ENCODE measurements at places on chromosomes 4 and X. TPM values are rescaled to one million over a fixed set of nuclear protein-coding genes. Genes with fewer than 3 reads are reported as not detected.
A peak's percentile ranks its signal among the peaks of the same experiment; 100 is the strongest.

GRCh38 chr4:172758586-172759340, 409.8 kb upstream of the GALNT7 start:
- no peak for DNase-seq

PABPC1L2A gene
- not detected for polyA plus RNA-seq

DNA sequence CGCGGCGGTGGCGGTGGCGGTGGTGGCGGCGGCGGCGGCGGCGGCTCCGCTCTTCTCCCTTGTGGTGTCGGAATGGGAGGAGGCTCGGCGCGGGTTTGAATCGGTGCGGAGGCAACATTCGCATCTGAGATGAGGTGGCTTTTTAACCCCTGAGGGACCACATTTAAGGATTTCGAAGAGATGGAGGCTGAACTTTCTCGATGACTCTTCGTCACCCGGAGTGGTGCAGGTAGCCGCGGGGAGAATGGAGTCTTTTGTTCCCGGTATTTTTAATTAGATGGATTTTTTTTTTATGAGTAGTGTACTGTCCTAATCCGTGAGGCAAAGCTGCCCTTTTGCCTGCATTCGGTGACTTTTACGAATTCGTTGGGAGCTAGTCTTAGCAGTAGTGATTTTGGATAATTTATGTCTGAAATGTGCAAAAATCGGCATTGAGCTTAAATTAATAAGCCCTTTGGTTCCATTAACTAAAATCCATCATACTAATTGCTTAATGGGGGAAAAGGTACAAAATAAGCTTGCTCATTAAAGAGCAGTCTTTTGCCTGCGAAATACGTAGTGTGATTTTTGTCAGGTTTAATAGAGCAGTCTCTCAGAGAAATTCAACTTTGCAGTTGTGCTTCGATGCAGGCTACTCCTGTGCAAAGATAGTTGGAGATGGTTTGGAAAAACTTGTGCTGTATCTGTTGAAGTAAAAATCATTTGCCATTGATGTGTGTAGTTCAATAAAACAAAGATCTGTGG, 206.2 kb downstream of the TENM3 start:
- DNase-seq, result no peak

STAP1 gene
- 0.49 TPM for polyA plus RNA-seq

ADGRL3 gene
- polyA plus RNA-seq, result 28.1 TPM

GRCh38 chrX:11393949-11394654, 100.9 kb downstream of the AMELX start:
- DNase-seq, result no peak

TNIP3 gene
- polyA plus RNA-seq, result 2.0 TPM

AMELX gene
- not detected for polyA plus RNA-seq

GRCh38 chr4:114811564-114812301, 213.1 kb downstream of the UGT8 start:
- DNase-seq, result peak; percentile 38

- no peak for DNase-seq
These were observed 2277.5 kb downstream of the ARAP2 start for GRCh38 chr4:33966808-33967207.

GRCh38 chrX:123256378-123256777, 72.3 kb downstream of the GRIA3 start:
- DNase-seq, result no peak

- no peak for DNase-seq
These were observed 10.5 kb downstream of the RBMX start for GRCh38 chrX:136870064-136870463.

GRCh38 chr4:6268650-6269615, 717 bp upstream of the WFS1 start:
- DNase-seq, result no peak

GRCh38 chr4:183960046-183960420, 54.9 kb downstream of the STOX2 start:
- peak; percentile 69 for DNase-seq

GPRIN3 gene
- polyA plus RNA-seq, result 6.6 TPM

CSAG2 gene
- polyA plus RNA-seq, result not detected

SORCS2 gene
- polyA plus RNA-seq, result 6.7 TPM

RBMX gene
- polyA plus RNA-seq, result 412 TPM

GRCh38 chrX:69285881-69286564, 120.8 kb upstream of the PJA1 start:
- no peak for DNase-seq

ARHGAP24 gene
- polyA plus RNA-seq, result 126 TPM

GRCh38 chrX:150934453-150934852, 36.0 kb upstream of the CD99L2 start:
- no peak for DNase-seq

MAOA gene
- 19.5 TPM for polyA plus RNA-seq

ZCCHC18 gene
- 3.6 TPM for polyA plus RNA-seq

SSX3 gene
- not detected for polyA plus RNA-seq

DNA sequence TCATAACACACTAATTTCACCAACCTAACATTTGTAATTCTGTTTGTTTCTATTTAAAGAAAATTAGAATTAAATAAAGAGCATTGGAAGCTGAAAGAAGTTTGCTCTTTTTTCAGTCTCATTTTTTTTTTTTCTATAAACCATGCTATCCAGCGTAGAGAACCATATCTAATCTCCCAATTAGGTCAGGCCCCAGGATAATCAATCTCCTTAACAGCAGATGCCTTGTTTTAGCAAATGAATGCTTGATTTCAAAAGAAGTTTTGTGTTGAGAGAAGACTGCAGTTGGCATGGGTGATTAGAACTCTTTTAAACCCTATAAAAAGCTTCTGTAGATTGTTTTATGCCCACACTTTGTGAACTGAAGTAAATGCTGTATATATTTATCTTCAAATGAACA, 15.6 kb upstream of the MAD2L1 start:
- DNase-seq, result no peak

DNA sequence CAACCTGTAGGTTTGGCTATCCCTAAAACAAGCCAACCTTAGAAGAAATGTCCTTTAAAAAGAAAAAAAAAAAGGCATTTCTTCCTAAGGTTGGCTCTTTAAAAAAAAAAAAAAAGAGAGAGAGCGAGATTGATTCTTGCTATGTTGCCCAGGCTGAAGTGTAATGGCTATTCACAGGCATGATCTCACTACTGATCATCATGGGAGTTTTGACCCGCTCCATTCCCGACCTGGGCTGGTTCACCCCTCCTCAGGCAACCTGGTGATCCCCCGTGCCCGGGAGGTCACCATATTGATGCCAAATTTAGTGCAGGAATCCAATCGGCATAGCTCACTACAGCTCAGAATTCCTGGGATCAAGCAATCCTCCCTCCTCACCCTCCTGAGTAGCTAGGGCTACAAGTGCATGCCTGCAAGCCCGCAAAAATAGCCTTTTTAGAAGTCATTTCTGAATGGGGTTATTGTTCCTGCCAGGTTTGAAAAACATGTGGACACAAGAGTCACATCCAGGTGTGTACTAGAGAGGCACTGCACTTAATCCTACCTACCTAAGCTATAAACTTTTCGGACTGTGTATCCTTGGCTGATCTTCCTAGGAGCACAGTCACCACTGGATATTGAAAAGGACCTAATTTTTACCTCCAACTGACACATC, 61.4 kb upstream of the ZCCHC13 start:
- DNase-seq, result no peak

DNA sequence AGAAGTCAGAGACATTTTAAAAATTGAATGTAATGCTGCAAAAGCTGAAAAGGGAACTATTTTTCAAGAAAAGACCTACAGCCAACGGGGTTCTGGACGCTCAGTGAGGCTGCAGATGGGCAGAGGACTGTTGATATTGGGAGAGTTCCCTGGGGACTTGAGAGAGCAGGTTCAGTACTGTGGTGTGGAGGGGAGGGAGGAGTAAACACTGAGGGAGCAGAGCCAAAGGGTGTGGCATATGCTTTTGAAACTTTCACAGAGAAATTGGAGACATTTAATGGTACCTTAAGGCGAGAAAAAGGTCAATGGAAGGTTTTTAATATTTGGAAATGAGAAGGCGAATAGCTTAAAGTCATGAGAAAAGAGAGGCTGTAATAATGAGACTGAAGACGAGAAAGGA, 62.2 kb upstream of the GPM6A start:
- DNase-seq, result no peak

RPS3A gene
- 4,468 TPM for polyA plus RNA-seq

- DNase-seq, result no peak
These were observed 10.3 kb downstream of the OCIAD1 start for GRCh38 chr4:48841045-48841827.

GRCh38 chr4:139869810-139870209, 204.2 kb downstream of the MGST2 start:
- DNase-seq, result no peak

GRCh38 chr4:8688041-8688907, 95.7 kb downstream of the CPZ start:
- peak; percentile 4 for DNase-seq

RASL11B gene
- polyA plus RNA-seq, result 49.6 TPM

GRCh38 chr4:187017147-187017546, 293.5 kb upstream of the FAT1 start:
- no peak for DNase-seq

DNA sequence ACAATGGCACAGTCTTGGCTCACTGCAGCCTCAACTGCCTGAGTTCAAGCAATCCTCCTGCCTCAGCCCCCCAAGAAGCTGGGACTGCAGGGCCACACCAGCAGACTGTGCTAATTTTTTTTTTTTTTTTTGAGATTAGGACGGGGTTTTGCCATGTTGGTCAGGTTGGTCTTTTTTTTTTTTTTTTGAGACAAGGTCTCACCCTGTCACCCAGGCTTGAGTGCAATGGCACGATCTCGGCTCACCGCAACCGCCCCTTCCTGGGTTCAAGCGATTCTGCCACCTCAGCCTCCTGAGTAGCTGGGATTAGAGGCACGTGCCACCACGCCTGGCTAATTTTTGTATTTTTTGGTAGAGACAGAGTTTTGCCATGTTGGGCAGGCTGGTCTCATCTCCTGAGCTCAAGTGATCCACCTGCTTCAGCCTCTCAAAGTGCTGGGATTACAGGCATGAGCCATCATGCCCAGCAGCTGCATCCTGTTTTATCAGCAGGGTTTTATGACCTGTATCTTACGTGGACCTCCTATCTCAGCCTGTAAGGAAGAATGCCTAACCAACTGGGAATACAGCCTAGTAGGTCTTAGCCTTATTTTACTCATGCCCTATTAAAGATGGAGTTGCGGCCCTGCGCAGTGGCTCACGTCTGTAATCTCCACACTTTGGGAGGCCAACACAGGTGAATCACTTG, 13.2 kb upstream of the MRPL1 start:
- no peak for DNase-seq

GRCh38 chr4:81896936-81897335, 425.2 kb upstream of the RASGEF1B start:
- DNase-seq, result no peak

- DNase-seq, result no peak
These were observed 6.5 kb downstream of the ZNF280C start for GRCh38 chrX:130262231-130262630.

CTAG1B gene
- polyA plus RNA-seq, result not detected
